Suppressor macrophage (primary cell): ENCODE measurements at places on chromosomes 5 and 9.
A peak's percentile ranks its signal among the peaks of the same experiment; 100 is the strongest.

GRCh38 chr5:120684749-120685415 is 220.8 kb downstream of the PRR16 start:
- DNase-seq = no peak

DNA sequence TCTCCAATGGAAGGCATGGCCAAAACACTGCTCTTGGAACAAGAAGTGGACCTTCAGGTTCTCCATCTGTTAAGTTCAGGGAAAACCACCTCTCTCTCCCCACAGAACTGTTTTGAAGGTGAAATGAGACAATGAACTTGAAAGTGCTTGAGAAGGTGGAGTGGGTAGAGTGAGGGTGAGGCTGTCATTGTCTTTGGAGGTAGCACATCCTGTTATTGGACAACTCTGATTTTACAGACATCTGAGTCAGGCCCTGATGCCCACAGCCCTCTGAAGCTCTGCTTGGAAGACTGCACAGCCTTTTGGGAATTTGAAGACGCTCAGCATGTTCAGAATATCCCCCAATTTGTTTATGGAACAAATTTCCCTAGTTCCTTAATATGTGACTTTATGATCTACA is 27.6 kb upstream of the TEX48 start:
- DNase-seq = no peak

GRCh38 chr5:126208691-126209090 is 214.5 kb upstream of the GRAMD2B start:
- no peak for DNase-seq

- no peak for DNase-seq
These were observed 141.4 kb upstream of the NMUR2 start for GRCh38 chr5:152546493-152546892.

DNA sequence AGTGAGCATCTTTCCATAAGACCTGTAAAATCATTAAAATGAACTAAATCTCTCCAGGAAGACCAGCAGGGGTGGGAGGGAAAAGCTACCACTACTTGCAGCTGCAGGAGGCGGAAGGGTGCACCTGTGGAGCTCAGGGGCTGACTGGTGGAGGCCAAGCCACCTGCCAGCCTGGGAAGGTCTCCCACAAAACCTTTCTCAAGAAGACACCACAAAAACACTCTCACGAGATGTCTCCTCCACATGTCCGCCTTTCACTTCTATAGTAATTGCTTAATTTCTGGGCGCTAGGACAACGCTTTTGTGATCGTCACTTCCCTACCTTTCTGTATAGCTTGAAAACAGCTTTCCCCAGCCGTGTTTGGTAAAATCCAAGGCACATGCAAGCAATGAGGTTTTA is 114.4 kb downstream of the ROR2 start:
- DNase-seq = no peak

GRCh38 chr5:61055434-61056006 is 106.7 kb downstream of the SMIM15 start:
- DNase-seq = peak; percentile 55
